Activated CD8-positive, alpha-beta memory T cell treated with anti-CD3 and anti-CD28 coated beads for 1 hour (primary cell): ENCODE measurements at places on chromosomes 4 and X.

GRCh38 chrX:132482632-132483031, 6.2 kb downstream of the MBNL3 start:
- no peak for DNase-seq

DNA sequence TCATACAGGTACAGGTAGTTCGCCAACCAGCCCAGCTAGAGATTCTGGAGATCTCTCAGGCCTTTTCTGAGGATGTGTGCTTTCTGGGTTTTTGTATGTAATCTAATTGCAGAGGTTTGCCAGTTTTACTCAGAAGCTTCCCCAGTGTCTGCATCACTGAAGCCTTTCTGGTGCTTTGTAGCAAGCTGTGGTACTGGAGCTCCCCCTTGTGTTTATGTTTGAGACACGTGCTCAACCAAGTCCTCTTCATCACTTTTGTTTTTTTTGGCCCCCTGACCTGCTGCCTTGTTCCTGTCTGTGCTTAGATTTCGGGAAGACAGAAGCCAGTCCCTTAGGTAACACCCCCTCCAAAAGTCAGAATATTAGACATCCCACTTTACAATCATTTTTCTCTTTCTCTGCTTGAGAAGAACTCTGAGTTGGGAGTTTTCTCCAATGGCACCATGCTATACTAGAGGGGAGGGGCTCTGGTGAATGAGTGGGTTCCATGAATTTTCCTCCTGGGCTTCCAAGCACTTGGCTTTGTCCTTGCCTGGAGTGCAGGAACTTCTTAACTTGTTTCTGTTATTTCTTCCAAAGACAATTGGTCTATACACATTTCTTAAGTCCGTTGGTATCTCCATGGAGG, 128.4 kb upstream of the TBC1D9 start:
- no peak for DNase-seq

DNA sequence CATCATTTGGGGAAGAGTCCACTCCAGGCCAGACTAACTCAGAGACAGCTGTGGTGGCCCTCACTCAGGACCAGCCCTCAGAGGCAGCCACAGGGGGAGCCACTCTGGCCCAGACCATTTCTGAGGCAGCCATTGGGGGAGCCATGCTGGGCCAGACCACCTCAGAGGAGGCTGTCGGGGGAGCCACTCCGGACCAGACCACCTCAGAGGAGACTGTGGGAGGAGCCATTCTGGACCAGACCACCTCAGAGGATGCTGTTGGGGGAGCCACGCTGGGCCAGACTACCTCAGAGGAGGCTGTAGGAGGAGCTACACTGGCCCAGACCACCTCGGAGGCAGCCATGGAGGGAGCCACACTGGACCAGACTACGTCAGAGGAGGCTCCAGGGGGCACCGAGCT, 3.3 kb upstream of the ERAS start:
- no peak for DNase-seq

DNA sequence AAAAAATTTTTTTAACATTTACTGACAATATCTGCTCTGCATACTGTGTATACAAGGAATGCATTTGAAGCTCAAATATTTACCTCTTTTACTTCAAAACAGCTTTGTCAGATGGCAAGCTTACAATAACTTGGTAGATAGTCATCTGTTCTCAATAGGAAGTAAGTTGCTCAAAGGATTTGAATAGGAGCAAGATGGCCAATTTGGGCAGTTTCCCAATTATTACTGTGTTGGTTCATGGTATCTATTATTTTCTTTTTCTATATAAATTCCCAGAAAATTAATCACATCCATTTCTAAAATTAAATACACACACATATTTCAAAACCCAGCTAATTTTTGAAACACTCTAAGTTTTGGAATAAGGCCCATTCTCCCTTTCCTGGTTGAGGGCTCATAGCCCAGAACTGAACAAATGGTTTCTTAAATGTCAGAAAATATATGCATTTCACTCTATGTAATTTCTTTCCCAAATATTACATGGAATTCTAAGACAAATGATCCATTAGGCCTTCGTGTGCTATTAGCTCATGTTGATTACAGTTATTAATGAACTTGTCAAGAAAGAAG, 60.2 kb upstream of the BLTP1 start:
- no peak for DNase-seq

- no peak for DNase-seq
These were observed 174.2 kb upstream of the SCML1 start for GRCh38 chrX:17563076-17563475.

DNA sequence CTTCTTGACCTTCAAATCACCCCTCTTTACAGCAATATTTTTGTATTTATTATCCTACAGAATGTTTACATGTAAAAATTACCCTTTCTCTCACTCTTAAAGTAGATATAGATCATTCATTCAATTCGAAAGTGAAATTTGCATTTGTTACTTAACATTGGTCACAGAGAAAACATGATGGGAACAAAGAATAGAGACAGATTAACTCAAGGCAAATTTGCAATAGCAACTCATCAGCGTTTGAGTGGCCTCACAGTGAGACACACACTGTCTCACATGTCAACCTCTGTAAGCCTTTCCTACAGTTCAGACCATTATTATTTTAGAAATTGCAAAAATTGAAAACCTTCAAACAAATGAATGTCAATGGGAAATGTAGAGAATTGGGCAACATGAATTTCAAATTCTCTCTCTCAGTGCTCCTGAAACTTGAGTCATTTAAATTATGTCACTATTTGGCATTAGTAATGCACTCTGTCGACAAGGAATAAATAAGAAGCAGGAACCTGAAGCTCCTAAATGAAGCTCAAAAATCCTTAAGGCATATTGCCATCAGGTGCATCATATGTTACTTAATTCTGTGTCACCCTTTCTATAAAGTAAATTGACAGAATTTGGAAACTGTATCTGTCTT, 148.3 kb upstream of the ANXA10 start:
- DNase-seq, result no peak

DNA sequence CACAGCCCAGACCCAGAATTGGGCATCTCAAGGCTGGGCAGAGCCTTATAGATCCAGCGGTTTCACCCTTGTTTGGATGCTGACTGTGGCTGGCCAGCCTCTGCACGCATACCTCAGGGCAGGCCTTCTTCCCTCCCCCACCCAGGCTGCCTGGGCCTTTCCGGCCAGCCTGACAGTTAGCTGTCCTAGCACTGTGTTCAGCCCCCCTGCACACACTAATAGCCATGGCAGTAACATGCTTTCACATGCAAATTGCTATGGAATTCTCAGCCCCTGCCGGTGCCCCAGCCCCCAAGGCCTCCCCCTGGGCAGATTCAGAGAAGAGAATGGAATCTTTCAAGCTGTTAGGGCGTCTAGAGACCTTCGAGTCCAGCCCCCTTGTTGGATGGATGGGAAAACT, 17.7 kb downstream of the EFNB1 start:
- no peak for DNase-seq

DNA sequence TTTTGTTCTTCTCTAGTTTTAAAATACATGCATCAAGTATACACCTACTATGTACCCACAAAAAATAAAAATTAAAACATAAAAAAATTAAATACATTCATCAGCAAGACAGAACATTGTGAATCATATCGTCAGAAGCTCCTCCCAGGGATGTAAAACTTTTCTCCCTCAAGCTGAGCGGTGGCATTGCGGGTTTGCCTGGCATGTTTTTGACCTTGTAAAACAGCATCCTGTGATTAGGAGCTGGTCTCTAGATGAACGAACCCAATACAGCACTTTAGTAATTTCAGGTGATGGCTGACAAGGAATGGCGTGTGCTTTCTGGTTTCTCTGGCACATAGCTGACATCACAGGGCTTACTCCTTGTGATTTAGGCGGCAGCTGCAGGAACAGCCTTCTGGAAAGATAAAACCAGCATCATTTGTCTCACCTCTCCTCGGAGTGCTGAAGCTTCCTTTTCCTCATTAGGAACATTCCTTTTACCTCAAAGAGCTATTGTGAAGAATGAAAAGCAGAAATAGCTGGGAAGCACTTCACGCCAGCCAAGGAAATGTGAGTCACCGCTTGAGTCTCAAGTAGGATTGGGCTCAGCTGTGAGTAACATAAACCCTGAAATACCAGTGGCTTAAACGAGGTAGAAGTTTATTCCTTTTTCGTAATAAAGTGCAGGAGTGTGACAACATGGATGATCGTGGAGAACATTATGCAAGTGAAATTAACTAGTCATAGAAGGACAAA, 44.3 kb downstream of the NYX start:
- DNase-seq, result no peak

DNA sequence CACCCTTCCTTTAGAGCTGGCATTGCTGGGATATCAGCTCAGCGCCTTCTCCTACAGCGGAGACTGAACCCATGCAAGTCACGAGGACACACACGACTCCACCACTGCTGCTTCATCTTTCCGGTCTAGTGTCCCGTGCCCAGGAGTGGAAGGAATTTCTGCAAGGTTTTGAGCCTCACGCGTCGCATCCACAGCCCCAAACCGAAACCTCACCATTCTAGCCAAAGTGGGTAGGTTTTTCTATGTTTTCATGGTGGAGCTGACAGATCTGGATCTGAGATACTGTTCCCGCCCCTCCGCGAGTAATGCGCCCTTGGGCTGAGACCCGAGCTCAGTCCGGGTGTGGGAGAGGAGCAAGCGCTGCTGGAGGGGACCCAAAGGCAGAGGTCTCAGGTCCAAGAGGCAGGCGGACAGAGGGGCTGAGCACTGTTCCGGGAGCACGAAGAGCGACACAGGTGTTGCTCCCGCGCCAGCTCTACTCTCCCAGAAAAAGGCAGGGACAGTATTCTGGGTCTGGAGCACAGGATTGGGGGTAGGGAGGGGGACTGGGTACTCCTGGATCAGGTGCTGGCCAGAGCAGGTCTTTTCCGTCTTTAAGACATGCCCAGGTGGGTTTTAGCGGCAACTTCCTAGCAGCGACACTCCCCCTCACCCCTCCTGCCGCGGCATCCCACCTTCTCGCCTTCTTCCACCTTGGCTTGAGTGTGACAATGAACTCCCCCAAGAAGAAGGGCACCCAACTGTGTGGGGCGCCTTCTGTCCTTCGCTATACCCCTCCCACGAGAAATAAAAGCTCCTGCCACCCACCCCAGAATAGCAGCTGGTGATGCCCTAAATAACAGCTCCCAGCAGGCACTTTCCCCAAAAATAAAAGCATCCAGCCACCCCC, 1.8 kb downstream of the EPHA5 start:
- no peak for DNase-seq

GRCh38 chr4:70706044-70706461, 15.7 kb upstream of the RUFY3 start:
- DNase-seq, result no peak

- DNase-seq, result no peak
These were observed 1628.9 kb upstream of the AGA start for GRCh38 chr4:179071131-179071530.

- no peak for DNase-seq
These were observed 98.7 kb upstream of the KLHL13 start for GRCh38 chrX:118215346-118215745.

- no peak for DNase-seq
These were observed 7.8 kb upstream of the NPNT start for GRCh38 chr4:105887508-105887907.

- no peak for DNase-seq
These were observed 650.2 kb upstream of the DIPK2B start for GRCh38 chrX:45850775-45851433.
